ENCODE measurements at places on chromosomes 7 and 10.

DNA sequence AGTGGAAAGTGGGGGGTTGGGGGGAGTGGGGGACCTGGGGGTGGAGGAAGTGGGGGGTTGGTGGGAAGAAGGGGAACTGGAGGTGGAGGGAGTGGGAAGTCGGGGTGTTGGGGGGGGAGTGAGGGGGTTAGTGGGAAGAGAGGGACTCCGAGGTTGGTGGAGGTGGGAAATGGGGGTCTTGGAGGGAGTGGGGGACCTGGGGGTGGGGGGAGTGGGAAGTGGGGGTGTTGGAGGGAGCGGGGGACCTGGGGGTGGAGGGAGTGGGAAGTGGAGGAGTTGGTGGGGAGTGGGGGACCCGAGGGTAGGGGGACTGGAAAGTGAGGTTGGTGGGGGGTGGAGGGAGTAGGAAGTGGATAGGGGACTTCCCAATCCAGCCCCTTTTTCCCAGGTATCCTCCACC lies 906 bp upstream of the MMD2 start:
- no peak for DNase-seq

DNA sequence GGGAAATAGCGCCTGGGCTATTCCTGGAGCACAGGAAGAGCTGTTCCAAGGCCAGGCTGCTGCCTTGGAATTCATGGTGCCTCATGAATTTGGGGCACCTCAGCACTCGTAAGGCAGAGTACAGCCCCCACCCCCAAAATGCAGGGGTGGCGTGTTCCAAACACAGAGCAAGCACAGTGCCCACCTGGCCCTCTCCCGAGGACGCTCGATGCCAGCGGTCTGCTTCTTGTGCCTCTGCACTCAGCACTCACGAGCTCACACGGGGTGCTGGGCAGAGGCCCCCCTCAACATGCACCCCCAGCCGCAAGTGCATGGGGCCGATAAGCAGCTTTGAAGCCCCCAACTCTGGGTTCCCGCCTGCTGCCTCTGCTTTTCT lies 60.1 kb downstream of the ZRANB1 start:
- no peak for DNase-seq

GRCh38 chr10:77859865-77860282 lies 66.7 kb downstream of the DLG5 start:
- no peak for DNase-seq

- no peak for DNase-seq
Observed at GRCh38 chr10:3537518-3537917, 247.5 kb downstream of the KLF6 start.

GRCh38 chr10:110355141-110355831 lies 50.6 kb upstream of the SMNDC1 start:
- peak; percentile 17 for DNase-seq

DNA sequence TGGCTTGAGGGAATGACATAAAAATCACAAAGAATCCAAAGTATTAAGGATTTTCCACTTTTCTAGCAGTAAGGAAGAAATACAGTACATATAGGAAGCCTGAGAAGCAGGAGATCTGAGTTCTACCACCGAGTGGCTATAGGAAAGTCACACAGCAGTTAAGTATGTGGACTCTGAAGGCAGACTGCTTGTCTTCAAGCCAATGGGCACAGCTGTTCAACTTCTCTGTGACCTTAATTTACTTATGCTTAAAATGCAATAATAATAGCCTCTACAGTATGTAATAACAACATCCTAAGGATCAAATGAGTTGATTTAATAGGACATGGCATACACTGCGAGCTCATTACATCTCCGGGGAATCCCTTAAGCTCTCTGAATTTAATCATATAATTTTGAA lies 68.0 kb downstream of the CTTNBP2 start:
- DNase-seq: no peak

DNA sequence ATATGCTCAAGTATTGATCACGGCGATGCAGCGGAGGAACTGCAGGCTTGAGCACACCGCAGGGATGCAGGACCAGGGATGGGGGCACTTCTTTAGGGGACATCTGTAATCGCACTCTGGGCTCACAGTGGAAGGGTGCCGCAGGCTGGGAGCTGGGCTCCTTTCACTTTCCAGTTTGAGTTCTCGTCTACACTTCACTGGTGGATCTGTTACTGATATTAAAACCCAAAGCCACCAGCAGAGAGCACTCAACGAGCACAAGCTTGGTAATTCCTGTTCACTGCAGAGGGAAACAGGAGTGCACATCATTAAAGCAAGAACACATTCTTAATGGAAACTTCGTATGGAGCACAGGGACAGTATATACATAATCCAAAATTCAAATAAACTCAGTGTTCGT lies 91.3 kb downstream of the PARD3 start:
- DNase-seq: no peak

- DNase-seq: no peak
Observed at GRCh38 chr7:889391-889790, 13.0 kb downstream of the GET4 start.

DNA sequence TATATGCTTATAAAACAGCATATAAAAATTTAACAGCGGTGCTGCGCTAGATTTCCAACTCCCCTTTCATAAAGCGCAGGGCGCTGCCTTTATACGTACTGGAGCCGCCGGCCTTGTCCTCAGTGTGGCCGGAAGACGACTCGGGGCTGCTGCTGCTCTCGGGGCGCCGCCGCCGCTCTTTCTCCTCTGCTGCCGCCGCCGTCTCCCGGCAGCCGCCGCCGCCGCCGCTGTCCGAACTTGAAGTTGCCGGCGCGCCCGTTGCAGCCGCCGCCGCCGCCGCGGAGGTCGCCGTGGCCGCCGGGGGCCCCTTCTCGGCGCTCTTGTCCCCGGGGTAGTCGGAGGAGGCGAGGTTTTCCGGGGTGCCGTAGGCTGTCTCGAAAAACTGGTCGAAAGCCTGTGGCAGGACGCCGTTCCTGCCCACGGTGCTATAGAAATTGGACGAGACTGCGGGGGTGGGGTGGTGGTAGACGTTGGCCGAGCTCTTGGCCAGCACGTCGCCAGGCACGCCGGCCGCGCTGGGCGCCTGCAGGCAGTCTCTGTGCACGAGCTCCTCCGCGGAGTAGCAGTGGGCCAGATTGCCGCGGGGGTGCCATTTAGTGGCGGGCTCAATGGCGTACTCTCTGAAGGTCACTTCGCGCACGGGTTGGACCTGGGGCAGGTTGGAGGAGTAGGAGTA lies 557 bp downstream of the HOXA11 start:
- no peak for DNase-seq

GRCh38 chr7:75915416-75916156 lies 631 bp downstream of the POR start:
- no peak for DNase-seq

DNA sequence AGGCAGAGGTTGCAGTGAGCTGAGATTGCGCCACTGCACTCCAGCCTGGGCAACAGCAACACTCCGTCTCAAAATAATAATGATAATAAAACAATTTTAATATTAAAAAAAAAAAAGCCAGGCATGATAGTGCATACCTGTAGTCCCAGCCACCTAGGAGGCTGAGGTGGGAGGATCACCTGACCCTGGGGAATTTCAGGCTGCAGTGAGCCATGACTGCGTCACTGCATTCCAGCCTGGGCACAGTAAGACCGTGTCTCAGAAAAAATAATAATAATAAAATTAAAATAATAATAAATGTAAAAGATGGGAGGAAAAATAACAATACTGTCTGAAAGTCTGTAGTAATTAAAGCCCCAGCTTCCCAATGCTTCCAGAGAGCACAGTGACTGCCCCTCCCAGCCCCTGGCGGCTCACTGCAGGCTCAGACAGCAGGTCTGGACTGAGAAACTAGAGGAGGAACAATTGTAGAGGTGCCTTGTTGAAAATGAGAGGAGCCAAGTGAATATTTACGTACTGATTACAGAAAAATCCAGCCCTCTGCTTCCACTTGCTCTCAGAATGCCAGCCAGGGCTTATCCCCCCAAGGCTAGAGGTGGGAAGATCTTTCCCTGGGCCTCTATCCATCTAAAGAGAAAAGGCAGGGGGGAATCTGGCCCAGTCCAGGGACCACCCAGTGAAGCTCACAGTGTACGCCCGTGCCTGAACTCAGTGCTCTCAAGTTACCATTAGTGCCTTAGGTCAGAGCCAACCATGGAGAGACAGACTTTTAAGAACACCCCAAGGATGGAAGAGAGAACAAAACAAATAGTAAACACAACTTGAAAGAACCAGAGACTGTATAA lies 112.8 kb downstream of the PARD3 start:
- DNase-seq: no peak

GRCh38 chr7:121831351-121831750 lies 41.6 kb upstream of the PTPRZ1 start:
- DNase-seq: no peak

GRCh38 chr10:1465418-1465911 lies 271.9 kb downstream of the ADARB2 start:
- no peak for DNase-seq

GRCh38 chr10:117929327-117930067 lies 117.2 kb downstream of the RAB11FIP2 start:
- no peak for DNase-seq

DNA sequence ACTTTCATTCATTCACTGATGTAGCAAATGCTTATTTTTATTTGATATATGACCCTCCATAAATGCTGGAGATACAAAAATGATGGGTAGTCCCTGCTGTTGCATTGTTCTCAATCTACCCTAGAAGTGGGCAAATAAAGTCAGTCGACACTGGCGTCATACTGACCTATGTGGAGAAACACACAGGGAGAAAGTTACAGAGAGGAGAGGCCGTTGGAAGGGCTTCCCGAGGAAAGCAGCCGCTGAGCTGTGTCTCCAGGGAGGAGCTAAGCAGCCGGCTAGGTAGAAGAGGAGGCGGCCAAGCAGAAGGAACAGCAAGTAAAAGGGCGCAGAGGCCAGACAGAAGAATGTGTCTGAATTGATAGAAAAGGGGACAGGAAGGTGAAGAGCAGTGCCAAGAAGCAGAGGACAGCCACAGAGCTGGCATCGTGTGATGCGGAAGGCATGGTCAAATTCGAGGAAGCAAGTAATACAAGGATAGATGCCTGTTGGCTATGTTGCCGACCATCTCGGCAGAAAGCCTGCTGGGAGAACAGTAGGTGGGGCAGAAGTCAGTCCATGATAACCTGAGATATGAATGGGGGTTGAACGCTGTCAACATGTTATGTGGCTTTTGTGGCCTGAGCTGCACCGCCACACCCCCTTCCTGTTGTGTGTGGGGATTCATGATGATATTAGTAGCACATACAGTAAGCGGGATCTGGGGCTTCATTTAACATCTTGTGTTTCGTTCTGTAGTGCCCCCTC lies 25.9 kb downstream of the ST8SIA6 start:
- DNase-seq: peak; percentile 84

- no peak for DNase-seq
Observed at GRCh38 chr10:132891368-132891767, 51.0 kb downstream of the CFAP46 start.

- DNase-seq: no peak
Observed at GRCh38 chr10:33145451-33146188, 187.6 kb upstream of the ITGB1 start.

Measured in central memory CD4-positive, alpha-beta T cell (primary cell).